ENCODE measurements at places on chromosomes 2 and 18.

- peaks cover 3% of the 10 kb centered on the region for H3K4me1 ChIP-seq
- no peak overlapping the region for H3K27ac ChIP-seq
- DNase-seq, result no peak
- no peaks in the 10 kb centered on the region for H3K27me3 ChIP-seq
- no peak overlapping the region for H3K4me3 ChIP-seq
Measured at GRCh38 chr2:221458578-221458977, 113.5 kb downstream of the EPHA4 start.

- no peak overlapping the region for H3K4me3 ChIP-seq
- H3K36me3 ChIP-seq, result no peaks in the 10 kb centered on the region
- H3K27ac ChIP-seq, result no peak overlapping the region
- DNase-seq, result no peak
- H3K4me1 ChIP-seq, result no peaks in the 10 kb centered on the region
- no peaks in the 10 kb centered on the region for H3K27me3 ChIP-seq
Measured at GRCh38 chr2:201261471-201261870, 1.1 kb downstream of the CASP8 start.

- no peak overlapping the region for H3K4me3 ChIP-seq
- DNase-seq, result peak; percentile 33
- H3K4me1 ChIP-seq, result peaks cover 10% of the 10 kb centered on the region
- peak overlapping the region; percentile 53 for H3K27ac ChIP-seq
Measured at GRCh38 chr2:66574701-66575624, 140.0 kb downstream of the MEIS1 start.

- no peaks in the 10 kb centered on the region for H3K27me3 ChIP-seq
- H3K4me1 ChIP-seq, result no peaks in the 10 kb centered on the region
- no peak overlapping the region for H3K4me3 ChIP-seq
- H3K27ac ChIP-seq, result no peak overlapping the region
- no peaks in the 10 kb centered on the region for H3K36me3 ChIP-seq
Measured at GRCh38 chr18:78168526-78168925, 811.1 kb upstream of the SALL3 start.

Measured in thyroid gland (tissue), 4 donors.